Osteoblast (primary cell): ENCODE measurements at places on chromosomes 13 and 19.

GRCh38 chr13:35005051-35005450 is 63.0 kb downstream of the NBEA start:
- DNase-seq = no peak

DNA sequence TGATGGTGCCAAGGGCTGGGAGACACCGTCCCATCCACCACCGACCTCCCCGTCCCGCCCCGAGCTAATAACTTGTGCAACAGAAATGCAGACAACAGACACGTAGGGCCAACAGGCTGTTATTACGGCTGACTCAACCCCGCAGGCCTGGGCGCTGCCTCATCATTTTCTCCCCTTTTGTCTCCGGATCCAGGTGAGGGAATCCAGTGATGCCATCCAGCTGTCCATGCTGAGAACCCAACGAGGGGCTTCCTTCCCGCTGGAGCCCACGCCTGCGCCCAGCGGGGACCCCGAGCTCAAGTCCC is 6.4 kb upstream of the DIRAS1 start:
- DNase-seq = peak; percentile 94

- DNase-seq = peak; percentile 61
Observed at GRCh38 chr19:19460761-19461265, 54.5 kb downstream of the TSSK6 start.

DNA sequence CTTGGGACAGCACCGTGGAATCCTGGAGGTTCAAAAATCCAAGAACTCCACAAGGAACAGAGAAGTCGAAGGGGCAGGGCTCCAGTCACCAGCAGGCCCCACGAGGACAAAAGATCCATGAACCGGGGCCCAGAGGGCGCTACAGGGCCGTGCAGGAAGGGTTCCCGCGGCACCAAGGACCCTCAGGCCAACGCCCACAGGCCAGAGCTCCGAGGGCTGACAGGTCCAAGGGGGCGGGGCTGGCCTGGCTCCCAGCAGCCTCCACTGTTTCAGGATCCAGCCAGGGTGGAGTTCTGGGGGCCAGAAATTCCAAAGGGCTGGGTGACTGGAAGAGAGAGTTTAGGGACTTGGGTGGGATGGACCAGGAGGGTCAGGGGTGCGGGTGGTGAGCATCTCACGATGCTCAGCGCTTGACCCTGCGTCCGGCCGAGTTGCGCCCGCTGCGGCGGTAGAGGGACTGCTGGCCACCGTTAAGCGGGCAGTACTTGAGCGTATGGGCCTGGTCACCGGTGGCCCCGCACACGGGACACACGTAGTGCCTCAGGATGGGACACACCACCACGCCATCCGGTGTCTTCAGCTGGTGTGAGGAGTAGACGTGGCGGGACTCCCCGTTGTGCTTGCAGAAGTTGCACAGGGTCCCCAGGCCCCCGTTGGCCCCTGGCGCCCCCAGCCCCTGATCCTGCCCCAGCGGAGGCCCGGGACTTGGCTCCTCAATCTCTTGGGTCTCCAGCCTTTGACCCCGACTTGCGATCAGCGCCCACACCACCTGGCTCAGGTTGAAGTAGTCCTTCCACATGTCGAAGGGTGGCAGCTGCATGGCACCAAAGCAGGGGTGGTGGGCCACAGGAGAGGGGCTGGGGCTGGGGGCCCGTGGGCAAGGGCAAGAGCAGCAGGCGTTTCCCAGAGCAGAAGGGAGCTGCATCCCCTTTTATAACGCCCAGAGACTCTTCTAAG is at the start of gene NANOS2:
NANOS2 (minus strand) TSS at position 905 of the 957 bp plus-strand sequence; CDS start at position 820, 85 bp downstream.
- DNase-seq = peak; percentile 26

GRCh38 chr19:32876919-32877285 is 7.3 kb upstream of the SLC7A9 start:
- peak; percentile 93 for DNase-seq

GRCh38 chr13:111514610-111515306 is 194.3 kb downstream of the TEX29 start:
- DNase-seq = peak; percentile 59

DNA sequence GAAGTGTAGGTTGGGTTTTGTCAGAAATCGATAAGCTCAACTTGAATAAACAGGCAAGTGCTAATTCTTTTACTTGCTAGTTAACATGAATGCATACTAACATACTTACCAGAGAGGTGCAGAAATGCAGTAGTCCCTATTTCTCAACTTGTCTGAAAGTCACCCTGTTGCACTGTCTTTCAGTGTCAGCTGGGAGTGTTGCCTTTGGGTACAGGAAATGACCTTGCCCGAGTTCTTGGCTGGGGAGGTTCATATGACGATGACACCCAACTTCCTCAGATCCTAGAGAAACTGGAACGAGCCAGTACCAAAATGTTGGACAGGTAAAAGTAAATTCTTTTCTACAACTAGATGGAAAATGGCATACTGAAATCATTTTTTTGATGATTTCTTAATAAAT is 103.5 kb upstream of the AKAP11 start:
- DNase-seq = no peak

DNA sequence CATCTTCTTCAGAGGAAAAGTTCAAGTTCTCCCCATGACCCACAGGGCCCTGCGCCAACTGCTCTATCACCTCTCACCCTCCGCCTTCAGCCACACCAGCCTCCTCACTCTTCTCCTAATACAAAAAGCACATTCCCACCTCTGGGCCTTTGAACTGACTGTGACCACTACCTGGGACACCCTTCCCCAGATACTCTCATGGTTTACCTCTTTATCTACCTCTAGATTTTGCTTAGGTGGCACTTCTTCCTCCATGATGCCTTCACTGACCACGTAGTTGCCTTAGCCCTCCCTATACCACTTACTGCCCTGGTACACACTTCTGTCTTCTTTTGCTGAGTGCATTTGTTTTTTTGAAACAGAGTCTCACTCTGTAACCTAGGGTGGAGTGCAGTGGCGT is 3.9 kb upstream of the SYCE2 start:
- peak; percentile 3 for DNase-seq

- peak; percentile 57 for DNase-seq
Observed at GRCh38 chr13:113646376-113646775, 11.6 kb downstream of the ATP4B start.

GRCh38 chr19:39810424-39810823 is 23.5 kb downstream of the DYRK1B start:
- DNase-seq = no peak

DNA sequence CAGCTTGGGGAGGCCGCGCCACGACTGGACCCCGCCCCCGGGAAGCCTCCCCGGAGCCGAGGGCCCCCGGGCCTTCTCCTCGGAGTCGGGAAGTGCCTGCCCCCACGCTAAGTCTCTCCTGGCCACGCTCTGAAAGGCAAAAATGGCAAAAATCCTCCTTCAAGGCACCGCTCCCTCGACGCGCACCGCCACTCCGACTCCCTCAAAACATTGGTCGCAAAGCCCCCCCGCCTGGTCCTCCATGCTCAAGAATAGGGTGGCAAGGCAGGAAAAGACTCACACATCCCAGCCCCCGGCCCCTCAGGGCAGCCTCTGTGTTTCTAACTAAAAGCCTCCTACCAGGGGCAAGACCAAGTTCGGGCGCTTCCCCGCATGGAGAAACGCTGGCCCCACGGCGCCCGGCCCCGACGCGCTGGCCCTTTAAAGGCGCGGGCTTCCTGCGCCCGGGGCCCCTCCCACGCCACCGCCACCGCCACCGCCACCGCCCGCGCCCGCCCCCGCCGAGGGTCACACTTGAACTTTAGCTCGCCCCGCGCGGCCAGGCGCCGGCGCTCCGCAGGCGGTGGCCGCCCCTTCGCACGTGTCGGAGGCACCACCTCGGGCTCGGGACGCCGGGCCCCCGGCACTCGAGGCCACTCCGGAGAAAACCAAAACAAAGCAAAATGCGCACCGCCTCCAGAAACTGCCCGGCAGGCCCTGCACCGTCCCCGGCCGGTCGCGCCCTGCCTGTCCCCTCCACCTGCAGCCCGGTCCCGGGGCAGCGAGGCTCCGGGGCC is 1.9 kb downstream of the FOXO1 start:
- peak; percentile 93 for DNase-seq

DNA sequence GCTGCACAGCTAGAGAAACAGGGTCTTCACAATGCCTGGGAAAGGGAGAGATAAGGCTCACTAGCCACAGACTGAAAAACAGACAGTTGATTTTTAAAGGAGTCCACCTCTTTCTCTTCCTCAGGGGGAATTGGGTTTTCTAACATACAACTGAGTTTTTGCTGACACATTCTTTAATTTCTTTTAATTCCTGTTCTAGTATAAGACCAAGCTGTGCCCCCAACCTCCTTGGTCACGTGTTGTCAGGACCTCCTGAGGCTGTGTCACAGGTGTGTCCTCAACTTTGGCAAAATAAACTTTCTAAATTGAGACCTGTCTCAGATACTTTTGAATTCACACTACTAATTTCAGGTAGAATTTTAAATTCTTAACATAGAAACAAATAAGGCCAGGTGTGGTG is 12.1 kb upstream of the ZNF492 start:
- no peak for DNase-seq
